ENCODE measurements at places on chromosomes 7 and 10.

DNA sequence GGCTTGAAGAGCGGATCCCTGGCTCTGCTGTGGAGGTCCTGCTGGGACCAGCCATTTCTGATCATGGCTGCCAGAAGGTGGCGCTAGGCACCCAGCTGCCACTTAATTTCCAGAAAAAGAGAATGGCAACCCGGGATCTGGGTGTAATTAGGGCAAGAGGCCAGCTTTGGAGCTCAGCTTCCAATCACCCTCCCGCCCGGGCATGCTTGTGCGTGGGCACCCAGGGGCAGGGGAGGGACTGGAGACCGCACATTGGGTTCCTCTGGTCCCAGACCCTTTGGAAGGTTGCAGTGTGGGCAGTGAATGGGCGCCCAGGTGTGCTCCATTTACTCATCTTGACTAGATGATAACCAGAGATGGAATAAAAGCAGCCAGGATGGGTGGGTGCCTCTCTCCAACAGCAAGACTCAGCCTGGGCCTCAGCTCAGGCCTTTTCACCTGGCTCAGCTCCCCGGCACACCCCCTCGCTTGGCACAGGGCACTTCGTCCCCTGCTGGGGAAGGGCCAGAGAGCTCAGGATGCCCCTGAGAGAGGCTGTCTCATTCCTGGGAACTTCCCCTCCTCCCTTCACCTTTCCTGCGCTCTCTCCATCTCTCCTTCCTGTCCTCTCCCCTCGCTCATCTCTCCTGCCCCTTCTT lies 14.7 kb downstream of the FAM241B start:
- DNase-seq: peak; percentile 73

GRCh38 chr7:46545790-46546189 lies 624.7 kb upstream of the IGFBP3 start:
- DNase-seq: no peak

- peak; percentile 59 for DNase-seq
Observed at GRCh38 chr10:103661198-103661950, 167.9 kb downstream of the NEURL1 start.

- no peak for DNase-seq
Observed at GRCh38 chr10:95350830-95351228, 60.0 kb upstream of the PDLIM1 start.

DNA sequence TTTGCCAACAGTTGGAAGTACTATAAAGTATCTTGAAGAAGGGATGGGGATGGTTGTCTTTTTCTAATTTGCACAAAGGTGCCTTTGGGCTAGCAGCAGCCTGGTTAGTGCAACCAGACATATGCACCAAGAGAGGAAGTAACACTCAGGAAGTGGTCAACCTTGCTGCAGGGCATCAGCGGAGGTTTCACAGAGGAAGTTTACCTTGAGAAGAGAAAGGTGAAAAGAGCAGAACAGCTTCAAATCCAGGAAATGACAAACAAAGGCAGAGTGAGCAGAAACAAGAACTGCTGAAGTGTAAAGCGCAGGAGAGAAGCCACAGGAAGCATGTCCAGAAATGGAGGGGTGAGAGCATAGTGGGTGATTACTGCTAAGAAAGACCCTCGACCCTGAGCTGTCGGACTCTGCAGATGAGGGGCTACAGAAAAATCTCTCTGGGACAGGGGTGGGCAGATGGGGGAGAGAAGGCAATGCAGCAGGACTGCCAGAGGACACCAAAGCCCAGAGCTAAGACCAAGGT lies 66.9 kb downstream of the STK17A start:
- DNase-seq: peak; percentile 39

DNA sequence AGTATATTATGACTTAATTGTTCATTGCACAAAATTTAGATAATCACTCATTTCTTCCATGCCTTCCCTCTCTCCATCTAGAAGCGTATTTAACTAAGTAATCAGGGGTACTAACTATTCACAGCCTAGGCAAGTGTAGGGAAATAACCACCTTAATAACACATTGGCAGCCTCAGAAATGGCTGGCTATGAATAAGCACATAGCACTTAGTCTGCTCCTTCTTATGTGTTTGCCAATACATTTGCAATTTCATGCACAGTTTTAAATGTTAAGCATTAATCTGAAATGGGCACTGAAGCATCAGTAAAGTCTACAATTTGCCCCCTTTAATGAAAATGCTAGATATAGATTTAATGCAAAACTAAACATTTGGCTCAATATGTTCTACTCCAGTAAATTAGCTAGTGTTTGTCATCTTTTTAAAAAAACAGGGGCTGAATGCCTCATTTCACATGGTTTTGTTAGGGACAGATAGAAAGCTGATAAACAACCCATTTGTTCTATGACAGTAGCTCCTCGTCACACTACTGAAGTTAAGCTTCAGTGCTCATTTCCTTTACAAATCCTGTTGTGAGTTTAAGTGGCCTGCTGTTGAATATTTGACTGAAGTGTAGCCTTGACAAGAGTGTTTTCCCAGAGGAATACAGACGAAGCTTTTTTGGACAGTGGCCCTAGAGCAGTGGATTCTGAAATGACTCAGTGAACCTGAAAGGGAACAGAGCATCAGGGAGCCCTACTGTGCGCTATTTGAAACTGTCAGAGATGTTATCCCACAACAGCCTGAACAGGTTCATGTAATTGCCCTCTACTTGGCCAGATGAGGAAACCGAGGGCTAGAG lies 30.5 kb downstream of the HHEX start:
- DNase-seq: no peak

GRCh38 chr10:24617771-24618396 lies 105.8 kb downstream of the ARHGAP21 start:
- DNase-seq: peak; percentile 46

DNA sequence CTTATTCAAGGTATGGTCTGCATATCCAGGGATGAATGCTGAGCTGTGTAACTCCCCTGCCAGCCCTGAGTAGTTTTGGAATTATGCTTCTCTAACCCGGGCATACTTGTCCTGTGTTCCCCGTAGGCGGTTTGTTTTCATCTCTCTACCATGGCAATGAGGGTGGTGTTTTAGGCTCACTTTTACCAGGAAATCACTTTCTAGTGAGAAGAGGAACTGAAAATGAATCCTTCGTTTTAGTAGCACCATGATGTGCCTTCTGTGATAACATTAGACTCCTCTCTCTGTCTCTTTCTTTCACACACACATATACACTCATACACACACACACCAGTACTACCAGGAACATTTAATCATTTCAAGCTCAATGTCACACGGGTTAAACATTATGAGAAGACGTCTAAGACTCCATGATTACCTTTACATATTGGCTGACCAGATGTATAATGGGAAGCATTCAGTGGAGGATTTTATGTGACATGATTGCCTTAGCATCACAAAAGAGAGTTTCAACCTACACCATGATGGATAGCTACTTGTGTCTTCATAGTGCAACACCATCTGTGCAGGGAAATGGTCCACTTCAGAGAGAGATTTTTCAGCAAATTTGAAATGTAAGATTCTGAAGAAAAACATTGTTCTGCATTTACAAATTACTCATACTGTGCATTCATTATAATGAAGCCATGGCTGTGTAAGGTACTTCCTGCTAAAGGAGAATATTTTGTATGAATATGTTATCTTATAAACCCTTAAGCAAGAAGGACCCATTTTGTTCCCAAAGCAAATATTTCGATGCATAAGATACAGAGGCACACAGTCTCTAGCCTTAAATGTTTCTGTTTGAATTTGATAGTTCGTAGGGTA lies 31.0 kb upstream of the PFKP start:
- no peak for DNase-seq

GRCh38 chr10:75497997-75498883 lies 66.8 kb downstream of the LRMDA start:
- no peak for DNase-seq

DNA sequence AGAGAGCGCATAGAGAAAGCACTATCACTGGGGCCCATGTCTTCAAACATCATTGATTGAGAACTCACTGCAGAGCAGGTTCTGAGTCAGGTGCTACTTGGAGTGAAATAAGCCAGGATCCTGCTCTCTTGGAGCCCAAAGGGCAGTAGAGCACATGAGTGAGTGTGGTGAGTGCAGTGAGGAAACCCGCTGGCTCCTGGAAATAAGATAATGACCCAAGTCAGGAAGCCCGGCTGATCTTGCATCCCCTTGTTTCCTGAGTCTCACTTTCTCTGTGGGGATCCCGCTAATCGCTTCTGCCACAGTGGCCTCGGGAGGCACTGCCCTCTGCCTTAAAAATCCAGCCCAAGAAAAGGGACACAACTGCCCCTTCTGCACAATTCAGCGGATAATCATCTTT lies 7.1 kb upstream of the FAM107B start:
- no peak for DNase-seq
